ENCODE measurements at places on chromosomes 7 and 10.

- DNase-seq, result no peak
These were observed 97.6 kb upstream of the ITGB1 start for GRCh38 chr10:33055625-33056024.

DNA sequence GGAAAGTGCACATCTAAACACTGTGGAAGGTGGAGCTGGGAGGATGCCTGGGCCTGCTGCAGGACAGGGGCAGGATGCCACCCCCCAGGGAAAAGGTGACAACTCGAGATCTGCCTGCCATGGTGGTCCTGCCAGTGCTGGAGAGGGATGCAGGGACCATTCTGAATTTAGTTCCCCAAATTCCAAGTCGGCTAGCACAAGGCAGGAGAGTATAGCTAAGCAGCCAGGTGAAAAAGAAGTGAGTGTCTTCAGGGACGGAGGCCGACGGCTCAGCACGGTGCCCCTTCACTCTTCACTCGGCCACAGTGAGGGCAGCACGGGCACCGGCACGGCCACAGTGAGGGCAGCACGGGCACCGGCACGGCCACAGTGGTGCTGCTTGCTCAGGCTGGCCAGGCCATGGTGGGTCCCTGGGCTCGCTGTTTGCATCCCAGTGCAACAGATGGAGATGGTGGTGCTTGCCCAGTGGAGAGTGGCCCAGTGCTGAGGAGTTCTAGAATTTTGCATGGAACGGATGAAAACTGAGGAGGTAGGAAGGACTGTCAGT lies 161.3 kb upstream of the SHH start:
- no peak for DNase-seq

DNA sequence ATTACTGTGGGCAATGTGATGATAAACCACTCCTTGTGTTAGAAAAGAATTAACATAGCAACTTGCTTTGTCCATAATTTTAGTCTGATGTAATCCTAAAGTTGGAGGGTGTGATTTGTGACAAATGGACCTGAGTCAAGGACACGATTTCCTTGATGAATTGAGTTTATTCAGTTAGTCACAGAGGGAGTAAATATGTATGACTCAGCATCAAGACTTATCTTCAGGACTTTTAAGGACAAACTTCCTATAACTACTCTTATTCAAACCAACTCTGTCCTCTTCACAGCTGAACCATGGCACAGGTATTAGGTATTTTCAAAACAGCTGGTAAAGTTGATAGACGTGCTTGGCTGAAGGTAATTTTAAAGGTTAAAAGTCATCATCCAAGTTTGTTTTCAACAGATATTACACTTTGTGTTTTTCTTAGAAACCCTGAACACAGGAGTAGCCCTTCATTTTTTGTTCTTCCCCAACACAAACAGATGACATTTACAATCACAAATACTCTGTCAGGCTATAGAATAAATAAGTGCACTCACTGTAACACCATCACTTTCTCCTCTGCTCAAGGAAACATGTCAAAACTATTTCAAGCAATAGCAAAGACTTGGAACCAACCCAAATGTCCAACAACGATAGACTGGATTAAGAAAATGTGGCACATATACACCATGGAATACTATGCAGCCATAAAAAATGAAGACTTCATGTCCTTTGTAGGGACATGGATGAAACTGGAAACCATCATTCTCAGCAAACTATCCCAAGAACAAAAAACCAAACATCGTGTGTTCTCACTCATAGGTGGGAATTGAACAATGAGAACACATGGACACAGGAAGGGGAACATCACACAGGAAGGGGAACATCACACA lies 54.5 kb downstream of the COA1 start:
- DNase-seq, result no peak

- DNase-seq, result peak; percentile 38
These were observed 190.8 kb downstream of the MLLT10 start for GRCh38 chr10:21724687-21725367.

DNA sequence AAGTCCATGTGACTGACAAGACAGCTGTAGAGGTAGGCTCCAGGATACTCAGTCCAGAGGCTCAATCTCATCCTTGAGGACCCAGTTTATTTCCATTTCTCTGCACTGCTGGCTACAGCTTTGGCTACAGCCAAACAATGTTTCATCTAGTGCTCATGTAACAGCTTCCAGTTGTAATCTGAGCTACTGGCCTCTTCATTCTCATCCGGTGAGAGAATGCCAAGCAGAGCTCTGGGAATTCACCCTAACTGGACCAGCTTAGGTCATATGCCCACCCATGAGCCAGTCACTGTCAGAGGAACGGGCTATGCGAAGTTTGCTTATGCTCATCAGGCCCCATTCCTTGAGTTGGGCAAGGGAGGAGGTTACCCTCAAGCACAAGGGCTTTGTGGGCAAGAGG lies 192.9 kb downstream of the EVX1 start:
- DNase-seq, result no peak

GRCh38 chr7:68807666-68808065 lies 790.6 kb upstream of the AUTS2 start:
- DNase-seq, result no peak

DNA sequence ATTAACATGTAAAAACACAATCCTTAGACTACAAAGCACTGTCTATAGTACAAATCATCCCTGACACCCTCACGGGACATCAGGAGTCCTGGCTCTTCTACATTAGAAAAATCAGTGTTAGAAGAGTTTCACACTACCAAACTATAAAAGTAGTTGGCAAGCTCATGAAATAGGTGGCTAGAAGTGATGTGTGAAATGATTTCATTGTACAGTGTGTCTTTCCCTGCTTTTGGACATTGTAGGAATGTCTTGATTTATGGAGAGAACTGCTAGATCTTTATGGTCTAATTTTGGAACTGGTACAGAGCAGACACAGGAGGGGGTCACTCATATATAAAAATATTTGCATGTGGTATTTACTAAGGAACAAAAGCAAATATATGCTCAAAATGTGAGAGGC lies 33.2 kb downstream of the SEMA3A start:
- DNase-seq, result no peak

- no peak for DNase-seq
These were observed 782.5 kb downstream of the LRMDA start for GRCh38 chr10:76213876-76214275.

GRCh38 chr7:5586279-5586962 lies 162.8 kb upstream of the TNRC18 start:
- no peak for DNase-seq
